Choroid plexus epithelial cell (primary cell): ENCODE measurements at places on chromosomes 6 and 20.
A peak's percentile ranks its signal among the peaks of the same experiment; 100 is the strongest.

GRCh38 chr6:125444006-125444923, 142.5 kb upstream of the HDDC2 start:
- DNase-seq, result peak; percentile 79

DNA sequence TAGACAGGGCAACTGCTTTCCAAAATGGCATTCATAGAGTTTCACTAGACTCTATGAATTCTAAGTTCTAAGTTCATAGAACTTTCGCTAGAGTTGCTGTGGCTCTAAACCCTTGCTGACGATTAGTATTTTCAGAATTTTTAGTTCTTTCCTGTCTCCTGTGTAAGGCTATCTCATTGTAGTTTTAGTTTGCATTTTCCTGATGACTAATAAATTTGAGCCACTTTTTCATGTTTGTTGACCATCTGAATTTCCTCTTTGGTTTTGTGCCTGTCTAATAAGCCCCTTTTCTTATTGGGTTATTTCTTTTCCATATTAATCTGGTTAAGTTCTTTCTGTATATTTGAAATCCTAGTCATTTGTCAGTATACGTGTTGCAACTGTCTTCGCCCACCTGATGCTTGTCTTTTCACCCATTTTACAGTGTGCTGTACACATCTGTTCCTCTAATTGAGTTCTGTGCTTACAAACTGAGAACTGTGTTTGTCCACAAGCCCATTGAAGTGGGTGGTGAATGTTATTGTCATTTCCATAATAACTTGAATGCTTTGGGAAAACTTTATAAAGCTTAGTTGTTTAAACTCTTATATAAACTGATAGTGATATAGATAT, 177.7 kb upstream of the CDYL start:
- DNase-seq, result no peak

- peak; percentile 67 for DNase-seq
These were observed 74.3 kb downstream of the RPS12 start for GRCh38 chr6:132888701-132889100.

- peak; percentile 8 for DNase-seq
These were observed 916 bp downstream of the PABPC1L start for GRCh38 chr20:44910690-44911262.

DNA sequence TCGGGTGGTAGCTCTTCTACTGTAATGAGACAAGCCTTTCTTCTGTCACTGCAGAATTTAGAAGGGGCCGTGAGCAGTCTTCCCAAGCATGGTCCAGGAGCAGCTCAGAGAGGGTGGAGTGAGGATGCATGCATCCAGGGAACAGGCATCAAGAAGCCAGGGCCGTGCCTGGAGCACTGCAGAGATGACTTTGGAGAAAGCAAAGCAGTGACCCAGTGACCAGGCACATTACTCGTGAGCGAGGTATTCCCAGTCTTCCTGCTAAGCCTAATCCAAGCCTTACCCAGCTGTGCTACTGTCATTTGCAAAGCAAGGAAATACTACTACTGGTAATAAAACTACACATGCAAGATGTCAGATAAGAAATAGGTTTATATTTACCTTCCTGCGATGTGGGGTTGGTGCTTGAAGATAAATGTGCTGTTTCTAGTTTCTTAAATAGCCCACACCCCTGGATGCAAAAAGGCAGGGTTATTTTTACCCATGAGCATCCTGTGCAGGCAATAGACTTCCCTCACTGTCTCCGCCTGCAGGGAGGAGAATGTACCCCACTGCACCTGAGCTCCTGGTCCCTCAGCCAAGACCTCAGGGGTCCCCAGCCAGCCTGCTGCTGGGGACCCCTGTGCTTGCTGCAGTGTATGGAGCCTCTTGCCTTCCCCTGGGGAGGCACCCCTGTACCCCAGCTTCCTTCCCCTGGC, 62.9 kb downstream of the SSR1 start:
- DNase-seq, result no peak

GRCh38 chr6:127031511-127031910, 87.0 kb upstream of the RSPO3 start:
- DNase-seq, result peak; percentile 14

- DNase-seq, result no peak
These were observed 3.2 kb downstream of the CEP162 start for GRCh38 chr6:84224251-84224650.

- DNase-seq, result no peak
These were observed 34.1 kb upstream of the ESR1 start for GRCh38 chr6:151773382-151773781.

GRCh38 chr20:31475472-31476293, 595 bp downstream of the REM1 start:
- no peak for DNase-seq

DNA sequence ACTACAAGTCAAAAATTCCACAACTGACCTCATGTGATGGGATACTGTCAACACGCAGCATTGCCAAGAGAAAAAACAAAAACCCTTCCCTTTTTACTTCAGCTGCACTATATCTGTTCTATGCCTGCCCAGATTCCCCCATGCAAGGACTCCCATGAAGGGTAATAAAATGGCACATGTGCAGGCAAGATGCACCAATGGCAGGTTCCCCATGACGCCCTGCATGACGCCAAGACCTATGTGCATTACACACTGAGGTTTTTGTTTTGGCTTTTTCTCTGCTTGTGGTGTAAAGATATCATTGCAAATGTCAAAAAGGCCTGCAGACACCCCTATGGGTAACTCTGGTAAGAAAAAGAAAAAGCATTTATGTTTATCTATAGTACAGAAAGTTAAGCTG, 403.4 kb downstream of the HDGFL1 start:
- DNase-seq, result peak; percentile 16

- DNase-seq, result peak; percentile 19
These were observed 598 bp downstream of the HLA-B start for GRCh38 chr6:31356216-31356945.
